ENCODE measurements at places on chromosomes 6 and 20.

- DNase-seq, result no peak
These were observed 168.4 kb upstream of the TNFAIP3 start for GRCh38 chr6:137698636-137699030.

- no peak for DNase-seq
These were observed 425.8 kb upstream of the SOX4 start for GRCh38 chr6:21167790-21168189.

GRCh38 chr6:81770381-81770780, 17.9 kb upstream of the TENT5A start:
- no peak for DNase-seq

DNA sequence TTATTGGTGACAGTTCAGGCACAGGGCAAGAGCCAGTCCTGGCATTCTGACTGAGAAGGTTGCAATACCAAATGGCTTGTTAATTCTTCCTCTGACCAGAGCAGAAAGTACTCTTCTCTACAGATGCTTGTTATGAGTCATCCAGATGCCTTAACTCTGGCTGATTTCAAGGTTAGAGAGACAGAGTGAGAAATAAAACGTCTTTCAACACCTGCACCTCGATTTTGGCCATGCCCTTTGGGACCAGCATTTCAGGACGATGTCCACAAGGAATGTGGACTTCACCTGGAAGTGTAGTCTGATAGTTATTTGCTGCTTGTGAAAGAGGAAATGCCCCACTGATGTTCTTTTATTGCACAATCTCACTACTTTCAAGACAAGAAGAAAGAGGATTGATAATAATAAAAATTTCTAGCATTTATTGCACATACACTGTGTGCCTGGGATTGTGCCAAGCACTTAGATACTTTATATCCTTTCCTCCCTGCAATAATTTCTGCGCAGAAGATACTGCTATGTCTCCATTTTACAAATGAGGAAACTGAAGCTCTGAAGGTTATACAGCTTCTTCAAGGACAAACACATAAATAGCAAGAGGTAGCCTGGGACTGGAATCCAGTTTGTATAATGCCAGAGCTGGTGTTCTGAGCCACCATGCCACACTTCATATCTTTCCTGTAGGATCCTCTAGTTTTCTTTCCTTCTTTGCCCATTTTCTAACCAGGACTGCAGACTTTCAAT, 33.5 kb upstream of the MCM3 start:
- DNase-seq, result no peak

DNA sequence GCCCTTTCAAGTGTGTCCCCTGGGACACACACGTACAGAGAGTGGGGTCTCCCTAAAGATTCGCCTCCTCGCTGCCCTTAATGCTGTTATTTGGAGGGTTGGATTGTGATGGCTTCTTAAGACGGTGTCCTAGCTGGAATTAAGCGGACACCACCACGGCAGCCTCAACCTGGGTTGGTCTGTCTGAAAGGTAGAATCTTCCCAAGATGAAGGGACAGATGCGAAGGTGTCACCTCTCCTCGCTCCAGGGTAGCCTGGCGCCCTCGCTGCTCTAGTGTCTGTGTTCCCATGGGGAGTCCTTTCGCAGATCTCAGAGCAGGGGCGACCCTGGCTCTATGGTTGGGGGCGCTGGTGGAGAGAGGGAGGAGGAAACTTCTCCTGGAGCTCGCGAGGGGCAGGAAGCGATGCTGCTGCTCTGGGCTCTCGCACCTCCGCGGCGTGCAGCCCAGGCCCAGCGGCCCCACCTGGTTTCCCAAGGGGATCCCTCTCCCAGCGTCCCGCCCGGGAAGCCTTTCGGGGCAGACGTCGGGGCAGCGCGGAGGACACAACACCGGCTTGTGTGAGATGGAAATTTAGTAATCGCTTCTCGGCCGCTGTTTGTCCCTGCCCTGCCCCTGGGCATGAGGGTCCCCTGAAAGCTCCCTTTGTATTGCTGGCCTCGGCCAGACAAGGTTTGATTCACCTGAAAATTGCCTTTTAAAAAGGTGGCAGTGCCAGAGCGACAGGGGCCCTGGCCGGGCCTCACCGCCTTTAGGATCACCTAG, 1.7 kb downstream of the RSPO3 start:
- no peak for DNase-seq

GRCh38 chr20:52033313-52033712, 158.3 kb downstream of the ZFP64 start:
- DNase-seq, result no peak

GRCh38 chr20:4325548-4326187, 310.3 kb upstream of the RNF24 start:
- no peak for DNase-seq

GRCh38 chr20:9228774-9229450, 160.0 kb downstream of the PLCB4 start:
- DNase-seq, result no peak

DNA sequence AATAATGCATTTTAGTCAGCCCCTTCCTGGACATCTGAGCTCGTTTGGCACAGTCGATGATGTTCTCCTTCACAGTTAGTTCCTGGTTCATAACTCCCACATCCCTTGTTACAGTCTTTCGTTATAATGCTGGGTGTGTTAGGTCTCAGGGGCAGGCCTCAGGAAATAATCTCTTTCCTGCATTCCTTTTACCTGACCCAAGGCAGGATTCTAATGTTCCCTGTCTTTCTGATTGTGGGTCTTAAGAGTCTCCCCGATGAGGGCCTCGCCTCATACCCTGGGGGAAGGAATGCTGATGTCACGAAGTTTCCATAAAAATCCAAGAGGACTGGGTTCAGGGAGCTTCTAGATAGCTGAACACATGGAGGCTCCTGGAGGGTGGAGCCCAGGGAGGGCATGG, 104.0 kb upstream of the CARMIL1 start:
- no peak for DNase-seq
